Right atrium auricular region (tissue), 2 donors: ENCODE measurements at places on chromosomes 12 and 14. TPM values are rescaled to one million over a fixed set of nuclear protein-coding genes. Genes with fewer than 3 reads are reported as not detected.

USP44 gene
- total RNA-seq: 1.9 TPM

LRTM2 gene
- total RNA-seq: not detected

DNA sequence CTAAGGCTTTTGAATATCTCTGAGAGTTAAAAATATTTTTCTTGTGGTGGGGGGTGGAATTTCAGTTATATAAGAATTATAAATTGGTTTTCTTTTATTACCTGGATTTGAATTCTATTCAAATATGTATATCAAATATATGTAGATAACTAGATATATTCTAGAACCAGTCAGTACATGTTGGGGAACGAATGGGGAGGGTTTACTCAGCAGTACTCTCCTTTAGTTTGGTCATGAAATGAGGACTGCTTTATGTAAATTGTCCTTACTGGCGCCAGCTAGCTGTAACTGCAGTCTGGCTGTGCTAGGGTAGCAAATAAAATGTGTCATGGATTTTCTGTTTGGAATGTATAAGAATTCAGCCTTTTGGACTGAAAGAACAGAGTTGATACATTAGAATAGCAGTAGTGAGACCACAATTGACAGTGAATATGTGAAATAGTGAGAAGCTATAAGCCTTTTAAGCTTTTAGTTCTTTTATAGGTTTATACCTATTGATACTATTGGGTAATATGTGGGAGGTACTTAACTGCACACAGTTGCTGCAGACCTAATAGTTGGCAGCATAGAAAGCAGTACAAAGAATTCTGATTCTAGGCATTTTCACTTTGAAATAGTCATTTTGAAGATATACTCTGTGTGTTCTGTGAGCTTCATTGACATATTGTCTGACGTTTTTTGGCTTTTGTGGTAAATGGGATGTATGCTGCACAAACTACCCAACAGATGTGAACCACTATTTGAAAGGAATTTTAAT is 29.0 kb downstream of the ATF7IP start:
- DNase-seq: no peak

PSMC6 gene
- 77.4 TPM for total RNA-seq

GRCh38 chr12:6819106-6820030 is 2.3 kb upstream of the GPR162 start:
- DNase-seq: no peak

DNA sequence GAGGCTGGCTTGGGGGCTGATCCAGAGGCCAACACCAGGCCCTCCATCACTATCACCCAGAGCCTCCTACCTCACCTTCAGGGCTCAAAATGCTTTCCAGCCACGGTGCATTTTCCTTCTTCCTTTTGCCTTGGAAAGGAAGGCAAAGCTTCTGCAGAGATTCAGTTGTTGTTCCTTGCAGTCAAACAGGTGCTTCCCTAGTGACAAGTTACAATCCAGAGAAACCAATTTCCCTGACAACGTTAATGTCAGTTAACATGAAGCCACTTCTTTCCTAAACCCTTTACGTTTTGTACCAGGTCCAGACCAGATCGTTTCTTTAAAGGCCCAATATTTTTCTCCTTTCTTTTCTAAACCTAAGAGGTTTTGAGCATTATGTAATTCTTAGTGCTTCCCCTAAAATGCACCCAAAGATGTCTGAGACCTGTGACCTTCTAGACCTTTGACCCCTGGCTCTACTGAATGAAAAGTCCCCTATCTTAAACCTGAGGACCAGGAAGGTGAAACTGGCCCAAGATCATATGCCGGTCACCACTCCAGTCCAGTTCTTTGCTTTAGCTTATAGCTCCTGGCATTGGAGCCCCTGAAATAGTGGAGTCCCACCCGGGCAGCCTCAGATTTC is 211.5 kb downstream of the SLC41A2 start:
- DNase-seq: no peak
